ENCODE measurements at places on chromosomes 6 and 20.

GRCh38 chr6:29734046-29735018 lies 11.1 kb downstream of the HLA-F start:
- DNase-seq = no peak

GRCh38 chr20:40787941-40788340 lies 98.9 kb upstream of the MAFB start:
- DNase-seq = no peak

DNA sequence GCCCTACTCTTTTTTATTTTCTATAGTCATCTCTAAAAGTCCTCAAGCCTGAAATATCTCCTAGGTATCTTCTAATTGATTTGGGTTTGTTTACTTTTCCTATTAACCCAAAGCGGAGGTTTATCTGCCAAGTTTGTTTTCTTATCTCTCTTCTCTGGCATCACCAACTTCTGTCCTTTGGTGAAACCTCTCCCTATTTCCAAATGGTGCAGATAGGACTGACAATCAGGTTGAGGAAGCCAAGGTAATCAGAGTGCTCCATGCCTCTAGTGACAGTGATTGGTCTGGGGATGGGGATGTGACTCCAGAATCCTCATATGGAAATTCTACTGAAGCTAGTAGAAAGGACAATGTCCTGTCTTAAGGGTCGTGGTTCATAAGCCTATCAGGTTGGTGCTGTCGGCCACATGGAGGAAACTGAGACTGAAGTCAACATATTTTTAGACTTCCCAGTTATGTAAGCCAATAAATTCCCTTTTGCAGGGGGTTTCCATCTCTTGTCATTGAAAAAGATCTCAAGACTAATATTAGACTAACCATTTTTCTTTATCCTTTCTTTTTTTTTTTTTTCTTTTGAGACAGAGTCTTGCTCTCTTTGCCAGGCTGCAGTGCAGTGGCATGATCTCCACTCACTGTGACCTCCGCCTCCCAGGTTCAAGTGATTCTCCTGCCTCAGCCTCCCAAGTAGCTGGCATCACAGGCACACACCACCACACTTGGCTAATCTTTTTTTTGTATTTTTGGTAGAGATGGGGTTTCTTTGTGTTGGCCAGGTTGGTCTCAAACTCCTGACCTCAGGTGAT lies 28.0 kb downstream of the KIF6 start:
- DNase-seq = no peak

DNA sequence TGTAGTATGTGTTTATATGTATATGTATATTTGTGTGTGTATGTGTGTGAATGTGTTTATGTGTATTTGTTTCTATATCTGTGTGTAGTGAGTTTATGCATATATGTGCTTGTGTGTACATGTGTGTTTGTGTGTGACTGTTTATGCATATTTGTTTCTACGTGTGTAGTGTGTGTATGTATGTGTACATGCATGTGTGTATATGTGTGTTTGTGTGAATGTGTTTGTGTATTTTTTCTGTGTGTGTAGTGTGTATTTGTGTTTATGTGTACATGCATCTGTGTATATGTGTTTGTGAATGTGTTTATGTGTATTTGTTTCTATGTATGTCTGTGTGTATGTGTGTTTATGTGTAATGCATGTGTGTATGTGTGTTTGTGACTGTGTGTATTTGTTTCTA lies 12.1 kb upstream of the SMOC2 start:
- no peak for DNase-seq

GRCh38 chr6:16163535-16164300 lies 34.8 kb downstream of the MYLIP start:
- no peak for DNase-seq

GRCh38 chr20:42043921-42044320 lies 425.7 kb upstream of the CHD6 start:
- no peak for DNase-seq

DNA sequence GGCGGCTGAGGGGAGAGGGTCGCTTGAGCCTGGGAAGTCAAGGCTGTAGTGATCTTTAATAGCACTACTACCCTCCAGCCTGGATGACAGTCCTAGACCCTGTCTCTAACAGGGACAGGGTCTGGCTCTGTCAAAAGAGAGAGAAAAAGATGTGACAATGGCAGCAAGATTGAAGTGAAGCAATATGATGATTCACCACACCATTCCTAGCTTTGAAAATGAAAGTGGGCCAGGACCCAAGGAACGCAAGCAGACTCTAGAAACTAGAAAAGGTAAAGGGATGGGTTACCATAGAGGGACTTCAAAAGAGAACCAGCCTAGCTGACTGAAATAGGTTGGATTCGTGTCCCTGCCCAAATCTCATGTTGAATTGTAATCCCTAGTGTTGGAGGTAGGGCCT lies 426.9 kb downstream of the HTR1B start:
- DNase-seq = no peak

- DNase-seq = no peak
Measured at GRCh38 chr20:31505903-31506302, 8.3 kb upstream of the HM13 start.

DNA sequence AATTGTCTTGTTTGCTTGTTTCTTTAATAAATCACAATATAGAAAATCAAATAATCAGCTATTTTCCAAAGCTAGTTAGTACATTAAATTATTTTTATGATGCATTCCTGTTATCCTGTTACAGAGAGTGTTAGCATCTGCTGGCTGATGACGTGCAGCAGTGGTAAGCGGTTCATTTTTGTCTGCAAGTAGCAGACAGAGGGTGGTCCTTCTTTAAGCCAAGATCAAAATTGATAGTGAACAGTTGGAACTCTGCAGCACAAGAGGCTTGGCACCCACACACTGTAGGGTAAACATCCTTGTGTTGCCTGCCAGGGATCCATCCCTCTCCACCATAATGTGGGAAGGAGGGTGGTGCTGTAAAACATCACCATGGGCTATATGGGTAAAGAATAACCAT lies 158.3 kb downstream of the FRK start:
- no peak for DNase-seq

GRCh38 chr6:73942592-73943186 lies 246.7 kb downstream of the CD109 start:
- no peak for DNase-seq

GRCh38 chr6:16476861-16477260 lies 238.5 kb downstream of the GMPR start:
- DNase-seq = no peak

DNA sequence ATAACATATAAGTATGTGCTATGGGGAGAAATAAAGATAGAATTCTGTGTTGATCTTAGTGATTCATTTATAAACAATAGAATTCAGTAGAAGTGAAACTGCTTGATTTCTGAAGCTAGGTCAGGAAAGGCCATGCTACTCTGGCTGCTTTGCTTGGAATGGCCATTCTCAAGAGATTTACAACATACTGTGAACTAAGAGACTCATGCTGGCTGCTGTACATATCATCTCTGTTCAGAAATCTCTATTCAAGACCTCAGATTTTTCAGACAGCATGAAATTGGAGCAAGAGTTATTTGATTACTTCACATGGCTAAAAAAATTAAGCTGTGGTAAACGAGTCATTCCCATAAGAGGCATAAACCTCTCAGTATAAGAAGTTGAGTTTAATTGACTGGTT lies 662.6 kb downstream of the BCKDHB start:
- no peak for DNase-seq

Measured in stimulated activated CD4-positive, alpha-beta T cell treated with anti-CD3 and anti-CD28 coated beads, Interleukin-1b, Interleukin-23, amount 100 ng/mL, for 24 hours (primary cell).